ENCODE measurements at places on chromosomes 7 and 10. TPM values are rescaled to one million over a fixed set of nuclear protein-coding genes. Genes with fewer than 3 reads are reported as not detected.

The PRRT4 gene
- 2.7 TPM for total RNA-seq

The GCK gene
- total RNA-seq = 3.5 TPM

GRCh38 chr10:58531084-58531695 is 18.5 kb downstream of the BICC1 start:
- no peak for DNase-seq

- DNase-seq = no peak
These were observed 10.6 kb downstream of the LRIT2 start for GRCh38 chr10:84214612-84215235.

DNA sequence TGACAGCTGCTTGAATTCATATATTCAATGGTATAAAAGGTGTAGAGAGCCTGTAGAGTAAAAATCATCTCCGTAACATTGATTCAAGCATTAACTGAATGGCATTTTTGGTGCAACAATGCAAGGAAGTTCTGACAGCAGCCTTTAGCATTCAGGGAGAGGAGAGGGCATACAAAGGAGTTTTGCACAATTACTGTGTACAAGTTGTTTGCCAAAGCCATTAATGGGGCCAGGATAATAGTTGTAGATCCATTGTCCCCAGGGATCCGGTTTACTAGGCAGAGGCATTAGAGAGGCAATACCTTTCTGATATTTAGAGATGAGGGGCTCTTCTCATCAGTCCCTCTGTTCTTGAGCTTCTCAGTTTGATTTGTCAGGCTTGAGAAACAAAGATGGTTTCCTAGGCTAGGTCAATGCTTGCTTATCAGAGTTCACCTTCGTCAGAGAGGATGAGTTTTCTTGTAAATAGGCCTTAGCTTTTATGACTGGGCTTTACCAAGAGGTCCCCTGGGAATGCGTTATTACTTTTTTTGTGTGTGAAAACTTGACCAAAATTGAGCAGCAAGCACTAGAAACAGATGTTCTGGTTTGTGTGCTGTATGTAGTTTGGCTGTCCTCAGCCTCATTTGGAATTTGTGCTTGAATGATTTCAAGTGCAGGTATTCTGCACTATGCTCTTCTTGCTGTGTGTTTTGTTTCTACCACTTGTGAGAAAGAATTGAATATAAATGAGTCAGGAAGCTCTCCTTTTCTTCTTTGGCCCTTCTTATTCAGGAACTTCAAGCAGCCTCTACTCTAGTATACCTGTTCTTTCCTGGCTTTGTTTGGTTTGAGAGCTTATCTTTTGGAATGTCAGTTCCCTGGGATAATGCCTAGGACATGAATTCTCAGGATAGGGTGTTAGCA is 32.0 kb downstream of the SND1 start:
- no peak for DNase-seq

GRCh38 chr7:46545790-46546189 is 624.7 kb upstream of the IGFBP3 start:
- DNase-seq = no peak

DNA sequence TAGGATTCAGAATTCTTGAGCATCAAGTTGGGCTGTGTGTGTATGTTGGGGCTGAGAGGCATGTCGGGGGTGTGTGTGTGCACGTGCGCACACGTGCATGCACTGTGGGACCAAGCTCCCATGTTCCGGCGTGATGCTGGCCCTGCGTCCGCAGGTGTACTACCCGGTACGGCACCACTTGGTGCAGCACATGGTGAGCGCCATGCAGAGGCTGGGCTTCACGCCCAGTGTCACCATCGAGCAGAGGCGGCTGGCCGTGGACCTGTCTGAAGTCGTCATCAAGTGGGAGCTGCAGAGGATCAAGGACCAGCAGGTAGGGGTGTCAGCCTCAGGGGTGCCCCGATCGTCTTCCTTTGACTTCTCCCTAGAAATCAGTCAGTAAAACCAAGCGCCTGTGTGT is 77.7 kb downstream of the TRRAP start:
- DNase-seq = no peak

GRCh38 chr7:138032186-138032585 is 30.3 kb upstream of the CREB3L2 start:
- DNase-seq = no peak

Measured in dorsolateral prefrontal cortex (tissue), 122 donors.